ENCODE measurements at places on chromosomes 16 and 17.

GRCh38 chr16:785563-786535 is 2.3 kb downstream of the RPUSD1 start:
- peak; percentile 84 for DNase-seq

DNA sequence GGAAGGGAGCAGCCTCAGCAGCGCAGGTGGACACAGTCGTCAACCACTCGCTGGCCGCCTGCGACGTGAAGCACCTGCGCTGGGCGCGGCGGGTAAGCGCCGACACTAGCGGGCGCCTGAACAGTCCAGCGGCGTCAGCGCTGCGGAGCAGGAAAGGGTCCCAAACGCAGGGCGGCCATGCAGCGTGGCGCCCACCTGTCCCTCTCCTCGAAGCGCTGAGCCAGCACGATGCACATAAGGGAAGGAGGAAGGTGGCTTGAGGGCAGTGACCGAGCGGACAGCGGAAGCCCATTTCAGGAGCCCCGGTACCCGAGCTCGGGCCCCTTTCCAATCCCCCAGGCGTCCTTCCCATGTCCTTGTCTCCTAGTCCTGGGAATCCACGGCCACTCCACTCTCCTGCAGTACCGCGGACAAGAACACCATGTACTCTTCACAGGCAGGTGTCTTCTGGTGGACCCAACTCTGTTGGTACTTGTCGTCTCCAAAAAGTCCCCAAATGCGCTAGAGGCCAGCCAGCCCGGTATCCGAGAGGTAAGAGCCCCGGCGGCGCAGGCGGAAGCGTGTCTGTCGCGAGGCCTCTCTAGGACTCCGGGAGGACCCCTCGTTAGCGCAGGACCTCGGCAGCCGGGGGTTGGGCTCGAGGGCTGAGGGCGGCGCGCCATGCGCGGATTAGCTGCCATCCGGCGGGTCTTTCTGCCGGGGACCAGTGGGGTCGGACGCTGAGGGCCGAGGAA is 14.4 kb downstream of the ZNF232 start:
- DNase-seq = no peak

DNA sequence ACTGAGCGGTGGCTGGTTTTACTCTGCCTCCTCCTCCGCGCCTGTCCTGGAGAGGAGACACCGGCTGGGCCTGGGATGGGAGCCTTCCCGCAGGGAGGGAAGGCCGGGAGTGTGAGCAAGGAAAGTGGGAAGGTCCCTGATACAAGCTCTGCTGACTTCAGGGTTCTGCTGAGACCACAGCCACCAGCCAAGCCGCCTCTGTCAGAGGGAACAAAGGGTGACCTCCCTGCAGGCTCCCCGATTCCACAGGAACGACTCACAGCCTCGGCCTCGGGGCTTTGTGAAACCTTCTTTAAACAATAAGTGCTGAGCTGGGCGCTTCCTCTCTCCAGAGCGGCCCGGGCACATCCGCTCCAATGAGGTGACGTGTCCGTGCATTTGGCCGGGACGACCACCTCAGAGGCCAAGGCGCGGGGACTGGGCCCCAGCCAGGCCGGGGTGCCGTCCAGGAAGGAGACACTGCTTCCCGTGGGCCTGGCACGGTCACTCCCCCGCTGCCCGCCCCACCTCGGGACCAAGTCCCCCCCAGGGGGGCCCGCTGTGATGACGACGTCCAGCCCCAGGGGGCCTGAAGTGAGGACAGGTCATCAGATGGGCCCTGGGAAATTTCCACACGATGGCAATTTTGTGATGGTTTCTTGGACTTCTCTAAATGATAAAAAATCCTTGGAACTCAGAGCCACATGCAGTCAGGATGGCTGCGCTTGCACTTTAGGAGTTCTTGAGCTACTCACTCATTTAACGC is 11.8 kb upstream of the CIBAR2 start:
- no peak for DNase-seq

DNA sequence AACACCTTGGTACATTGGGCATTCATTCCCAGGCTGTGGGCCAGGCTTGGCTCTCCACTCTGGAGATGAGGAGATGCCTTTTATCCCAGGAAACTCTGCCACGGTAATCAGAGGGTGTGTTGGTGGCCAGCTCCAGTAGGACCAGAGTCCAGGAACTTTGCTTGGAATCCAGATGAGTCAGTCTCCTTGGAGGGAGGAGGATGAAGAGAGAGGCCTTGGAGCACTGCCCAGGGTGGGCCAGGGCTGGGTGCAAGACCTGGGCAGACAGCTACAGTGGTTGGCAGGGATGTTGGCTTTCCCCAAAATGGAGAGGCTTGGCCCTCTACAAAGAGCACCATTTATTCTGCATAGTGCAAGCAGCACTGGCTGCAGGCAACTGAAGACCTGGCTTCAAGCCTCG is 209.0 kb downstream of the RGS9 start:
- DNase-seq = no peak

Data from sciatic nerve (tissue), 2 donors.